Myocyte (in vitro differentiated cells): ENCODE measurements at places on chromosomes 13 and 19. TPM values are rescaled to one million over a fixed set of nuclear protein-coding genes. Genes with fewer than 3 reads are reported as not detected.

The ZNF274 gene
- total RNA-seq, result 13.8 and 15.2 TPM in 2 replicates

The PLK5 gene
- not detected in 2 replicates for total RNA-seq

The GSX1 gene
- not detected in 2 replicates for total RNA-seq

GRCh38 chr19:18308051-18308947 is 14.6 kb downstream of the LSM4 start:
- DNase-seq, result no peak

- no peak for DNase-seq
These were observed 178.9 kb downstream of the ITGBL1 start for GRCh38 chr13:101631395-101631794.

DNA sequence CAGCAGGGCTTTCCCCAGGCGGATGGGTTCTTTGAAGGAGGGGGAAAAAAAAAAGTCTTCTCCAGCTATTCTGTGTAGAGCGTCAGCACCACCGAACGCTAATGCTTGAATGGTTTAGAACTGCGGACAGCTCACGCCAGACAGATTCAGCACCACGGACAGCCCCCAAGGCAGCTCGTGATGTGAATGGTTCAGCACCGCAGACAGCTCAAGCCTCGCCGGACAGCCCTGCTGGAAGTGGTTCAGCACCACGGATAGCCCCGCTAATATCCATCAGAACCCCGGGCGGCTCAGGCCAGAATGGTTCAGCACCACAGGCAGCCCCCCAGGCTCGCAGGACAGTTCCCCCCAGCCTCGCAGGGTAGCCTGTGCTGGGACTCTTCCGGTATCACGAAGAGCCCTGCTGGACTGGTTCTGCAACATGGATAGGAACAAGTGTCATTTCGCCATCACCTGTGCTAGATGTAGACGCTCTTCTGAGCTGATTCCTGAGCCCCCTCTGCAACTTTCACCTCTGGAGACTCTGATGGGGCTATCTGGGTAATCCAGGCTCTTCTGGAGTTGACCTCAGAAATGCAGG is 4.9 kb upstream of the SMIM17 start:
- DNase-seq, result peak; percentile 85

DNA sequence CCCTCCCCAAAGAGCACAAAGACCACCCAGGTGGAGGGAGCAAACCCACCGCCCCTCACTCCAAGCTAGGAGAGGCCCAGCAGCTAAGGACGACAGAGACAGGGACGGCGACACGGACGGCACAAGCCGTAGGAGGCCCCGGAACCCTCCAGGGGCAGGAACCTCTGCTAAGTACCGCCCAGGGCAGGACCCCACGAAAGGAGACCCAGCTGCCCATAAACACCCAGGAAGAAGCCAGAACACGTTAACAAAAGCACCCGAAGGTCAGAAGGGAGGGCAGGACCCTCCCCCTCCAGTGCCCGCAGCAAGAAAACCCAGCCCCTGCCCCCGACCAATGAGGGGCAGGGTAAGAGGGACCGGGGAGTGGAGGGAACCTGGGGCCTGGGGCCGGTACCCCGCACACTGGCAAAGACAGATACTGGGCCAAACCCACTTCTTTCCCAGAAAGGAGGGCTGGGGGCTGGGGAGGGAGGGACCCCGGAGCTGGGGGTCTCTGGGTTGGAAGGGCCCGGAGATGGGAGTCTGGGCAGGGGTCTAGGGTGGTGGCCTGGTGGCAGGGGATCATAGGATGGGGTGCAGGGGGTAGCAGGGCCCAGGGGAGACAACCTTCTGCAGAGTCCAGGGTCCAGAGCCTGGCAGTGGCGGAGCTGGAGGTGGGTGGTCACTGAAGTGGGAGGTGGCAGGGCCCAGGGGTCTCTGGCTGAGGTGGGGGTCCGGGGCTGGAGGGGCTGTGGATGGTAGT is 2.4 kb downstream of the BTBD2 start:
- no peak for DNase-seq

DNA sequence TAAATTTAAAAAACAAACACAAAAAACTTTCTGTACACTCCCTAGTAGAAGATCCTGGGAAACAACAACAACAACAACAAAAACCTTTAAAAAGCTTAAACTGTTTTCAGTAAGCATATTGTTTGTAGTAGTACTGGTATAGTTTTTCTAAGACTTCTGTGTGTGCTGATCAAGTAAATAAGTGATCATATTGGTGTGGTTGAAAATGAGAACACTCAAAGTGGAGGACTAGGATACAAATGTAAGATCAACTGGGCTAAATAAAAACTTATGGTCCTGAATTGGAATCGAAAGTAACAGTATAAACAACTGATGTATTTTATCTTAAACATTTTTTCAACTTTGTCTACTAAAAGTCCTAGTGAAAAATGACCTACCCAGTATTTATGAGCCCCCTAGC is 135.5 kb downstream of the FOXO1 start:
- DNase-seq, result no peak

- DNase-seq, result no peak
These were observed 98.2 kb upstream of the SCEL start for GRCh38 chr13:77437267-77437666.

GRCh38 chr13:99265162-99265800 is 7.1 kb upstream of the GPR18 start:
- DNase-seq, result no peak
